ENCODE measurements at places on chromosomes 4 and X.

DNA sequence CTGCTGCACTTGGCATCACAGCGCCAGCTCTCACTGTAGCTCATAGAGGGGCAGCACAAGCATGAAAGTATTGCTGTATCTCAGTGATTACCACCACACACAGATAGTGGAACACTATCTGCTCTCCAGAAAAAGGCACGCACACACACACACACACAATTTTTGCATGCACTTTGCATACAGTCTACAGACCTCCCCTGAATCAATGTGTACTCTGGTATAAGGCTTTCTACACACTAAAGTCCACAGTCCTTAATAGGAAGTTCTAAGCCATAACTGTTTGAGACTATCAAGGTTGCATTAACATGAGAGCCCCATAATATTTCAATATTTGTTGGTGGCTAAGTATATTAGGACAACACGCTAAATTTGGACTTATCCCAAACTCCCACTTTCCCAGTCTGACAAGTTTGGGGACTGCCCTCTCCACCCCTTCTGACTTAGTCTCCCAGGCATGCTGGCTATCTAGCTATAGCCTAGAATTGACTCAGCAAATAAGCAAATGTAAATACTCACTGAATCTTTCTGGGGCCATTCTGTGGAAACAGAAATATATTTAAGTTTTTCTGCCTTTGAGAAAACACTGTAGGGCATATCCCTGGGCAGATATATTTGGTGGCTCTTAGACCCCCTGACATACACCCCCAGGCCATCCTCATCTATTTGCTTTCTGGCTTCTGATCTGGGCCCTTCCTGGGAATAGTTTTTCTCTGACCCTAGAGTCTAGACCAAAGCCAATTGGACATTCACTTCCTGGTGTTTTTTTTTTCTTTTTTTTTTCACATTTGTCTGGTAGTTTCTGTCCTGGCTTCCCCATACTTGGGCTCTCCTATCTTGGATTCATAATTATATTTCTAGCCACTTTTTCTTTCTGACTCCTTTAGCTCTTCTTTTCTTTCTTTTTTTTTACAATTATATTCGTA, 36.4 kb upstream of the CT47C1 start:
- no peak for DNase-seq

GRCh38 chr4:156998500-156999174, 27.0 kb upstream of the PDGFC start:
- no peak for DNase-seq

- no peak for DNase-seq
Observed at GRCh38 chrX:48761674-48762471, at the start of gene GLOD5. GLOD5 (plus strand) TSS chrX:48761747; CDS start chrX:48761791, 44 bp downstream.

DNA sequence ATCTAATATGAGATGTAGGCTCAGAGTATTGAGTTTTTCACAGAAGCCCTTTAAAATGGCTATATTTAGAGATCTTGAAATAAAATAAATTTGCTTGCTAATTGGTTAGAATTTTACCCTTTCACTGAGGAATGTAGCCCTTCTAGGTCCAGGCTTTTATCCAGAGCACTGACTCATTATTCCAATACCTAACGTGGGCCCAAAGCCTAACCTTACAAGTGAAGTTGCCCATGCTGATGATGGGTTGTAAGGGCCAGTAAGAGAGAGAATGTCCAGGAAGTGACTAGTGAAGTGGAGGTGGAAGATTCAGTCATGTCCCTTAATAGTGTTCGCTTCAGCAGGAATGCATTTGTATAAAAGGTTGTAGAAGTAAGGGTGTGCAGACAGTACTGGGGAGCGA, 155.9 kb downstream of the STIM2 start:
- no peak for DNase-seq

DNA sequence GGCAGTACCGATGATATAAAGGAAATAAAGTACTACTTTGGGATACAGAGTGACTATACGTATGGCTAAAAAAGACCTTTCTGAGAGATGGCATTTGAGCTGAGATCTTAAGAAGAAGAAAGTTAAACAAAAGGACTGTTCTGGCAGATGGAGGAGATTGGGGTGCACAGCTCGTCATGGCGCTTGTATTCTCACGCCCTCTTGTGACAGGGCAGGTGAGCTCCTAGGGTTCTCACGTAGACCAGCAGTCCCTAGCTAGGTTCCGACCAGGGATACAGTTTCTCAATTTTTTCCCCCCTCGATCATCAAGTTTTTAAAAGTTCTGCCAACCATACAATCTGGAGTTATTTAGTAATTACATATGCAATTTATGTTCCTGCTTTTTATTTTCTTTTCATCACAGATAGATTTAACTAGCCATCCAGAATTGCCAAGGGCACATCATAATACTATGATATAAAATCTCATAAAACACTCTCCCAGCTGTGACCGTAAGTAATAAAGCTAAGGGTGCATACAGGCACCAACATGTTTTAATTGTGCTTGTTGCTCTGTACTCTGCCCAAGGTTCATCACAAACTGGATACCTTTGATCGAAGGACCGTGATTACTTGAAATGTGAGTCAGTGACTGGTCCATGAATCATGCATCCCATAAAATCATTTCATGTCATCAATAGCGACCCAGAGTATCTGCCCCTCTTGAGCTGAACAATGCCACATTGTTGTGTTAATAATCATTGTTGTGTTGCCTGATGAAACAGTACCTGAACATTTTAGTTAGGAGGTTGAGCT, 69.4 kb upstream of the ZNF518B start:
- no peak for DNase-seq

GRCh38 chr4:129804461-129804981, 708.6 kb downstream of the C4orf33 start:
- no peak for DNase-seq

- no peak for DNase-seq
Observed at GRCh38 chrX:71650333-71650969, 16.9 kb upstream of the LOC101059915 start.

- no peak for DNase-seq
Observed at GRCh38 chr4:15996773-15997172, 33.8 kb upstream of the FGFBP2 start.

DNA sequence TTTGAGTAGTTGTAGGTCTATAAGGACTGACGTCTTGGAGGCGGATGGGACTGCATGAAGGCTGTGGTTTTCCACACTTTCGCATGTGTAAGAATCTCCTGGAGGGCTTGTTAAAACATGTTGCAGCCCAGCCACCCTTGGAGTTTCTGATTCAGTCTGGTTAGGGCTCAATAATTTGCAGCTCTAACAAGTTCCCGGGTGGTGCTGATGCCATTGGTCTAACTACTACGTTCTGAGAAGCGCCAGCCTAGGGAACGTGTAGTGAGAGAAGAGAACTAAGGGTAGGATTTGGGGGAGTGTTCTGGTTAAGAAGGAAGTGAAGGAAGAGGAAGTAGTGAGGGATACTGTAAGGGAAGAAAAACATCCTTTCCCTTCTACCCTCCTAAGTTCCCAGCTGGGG, 138.9 kb downstream of the LARP7 start:
- DNase-seq, result no peak

DNA sequence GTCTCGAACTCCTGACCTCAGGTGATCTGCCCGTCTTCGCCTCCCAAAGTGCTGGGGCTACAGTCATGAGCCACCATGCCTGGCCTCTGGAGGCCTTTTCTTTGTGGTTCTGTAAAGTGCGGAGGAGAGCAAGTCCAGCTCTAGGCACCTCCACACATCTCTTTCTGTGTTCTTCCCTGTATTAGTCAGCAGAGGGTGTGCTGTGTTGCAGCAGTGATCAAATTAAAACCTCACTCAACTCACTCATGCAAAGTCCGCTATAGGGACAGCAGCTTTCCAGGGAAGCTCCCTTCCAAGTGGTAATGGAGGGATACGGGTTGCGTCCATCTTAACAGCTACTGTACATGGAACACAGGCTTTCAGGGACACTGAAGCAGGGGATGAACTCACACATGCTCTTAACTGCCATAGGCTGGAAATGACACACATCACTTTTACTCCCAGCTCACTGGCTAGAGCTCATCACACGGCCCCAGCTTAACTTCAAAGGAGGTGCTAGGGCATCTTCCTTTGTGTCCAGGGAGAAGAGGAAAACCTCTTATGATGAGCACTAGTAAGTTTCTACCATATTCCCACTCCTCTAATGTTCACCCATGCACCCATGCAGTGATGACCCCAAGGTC, 36.0 kb upstream of the CCNG2 start:
- no peak for DNase-seq

GRCh38 chr4:38382520-38382919, 281.5 kb upstream of the KLF3 start:
- DNase-seq, result no peak

DNA sequence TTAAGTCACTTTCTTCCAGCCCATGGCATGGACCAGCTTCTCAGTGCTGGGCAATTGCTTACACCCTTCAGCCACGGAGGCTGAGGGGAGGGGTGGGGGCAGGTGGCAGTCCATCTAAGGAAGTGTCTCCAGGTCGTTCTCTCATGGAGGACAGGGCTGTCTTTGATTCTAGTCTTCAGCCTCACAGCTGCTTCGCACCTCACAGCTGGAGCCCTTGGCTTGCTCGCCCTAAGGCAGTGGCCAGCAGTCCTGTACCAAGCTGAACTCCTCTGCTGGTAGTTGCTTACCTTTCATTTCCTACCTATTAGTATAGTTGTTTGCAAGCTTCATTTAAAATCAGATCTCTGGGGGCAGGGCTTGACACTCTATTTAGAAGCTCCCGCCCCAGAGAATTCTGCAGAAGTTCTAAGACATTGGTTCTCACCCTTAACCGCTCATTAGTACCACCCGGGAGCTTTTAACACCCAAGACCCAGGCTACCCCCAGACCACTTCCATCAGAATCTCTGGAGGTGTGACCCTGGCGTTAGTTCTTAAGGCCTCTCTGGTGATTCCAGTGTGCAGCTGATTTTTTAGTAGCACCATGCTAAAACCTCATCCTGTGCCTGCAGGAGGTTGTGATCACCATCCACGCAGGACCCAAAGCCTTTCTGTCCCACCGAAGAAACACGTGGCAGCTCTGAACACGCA, 386.8 kb downstream of the UNC5C start:
- no peak for DNase-seq

GRCh38 chr4:168390041-168390440, 71.5 kb upstream of the DDX60 start:
- no peak for DNase-seq

DNA sequence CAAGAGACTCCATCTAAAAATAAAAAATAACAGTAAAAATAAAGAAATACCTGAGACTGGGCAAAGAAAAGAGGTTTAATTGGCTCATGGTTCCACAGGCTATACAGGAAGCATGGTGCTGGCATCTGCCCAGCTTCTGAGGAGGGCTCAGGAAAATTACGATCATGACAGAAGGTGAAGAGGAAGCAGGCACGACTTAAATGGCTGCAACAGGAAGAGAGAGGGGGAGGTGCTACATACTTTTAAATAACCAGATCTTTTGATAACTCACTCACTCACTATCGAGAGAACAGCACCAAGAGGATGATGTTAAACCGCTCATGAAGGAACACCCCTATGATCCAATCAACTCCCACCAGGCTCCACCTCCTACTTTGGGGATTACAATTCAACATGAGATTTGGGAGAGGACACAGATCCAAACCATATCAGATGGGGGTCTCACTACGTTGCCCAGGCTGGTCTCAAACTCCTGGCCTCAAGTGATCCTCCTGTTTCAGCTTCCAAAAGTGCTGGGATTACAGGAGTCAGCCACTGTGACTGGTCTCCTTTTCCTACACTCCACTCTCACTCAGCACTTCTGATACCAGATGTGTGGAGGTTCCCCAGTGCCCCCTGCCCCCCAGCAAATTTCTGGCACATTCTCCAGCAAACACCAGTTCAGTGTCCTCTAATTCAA, 11.9 kb upstream of the ZNF157 start:
- no peak for DNase-seq

GRCh38 chrX:148185631-148186030, 204.5 kb downstream of the FMR1NB start:
- DNase-seq, result no peak

DNA sequence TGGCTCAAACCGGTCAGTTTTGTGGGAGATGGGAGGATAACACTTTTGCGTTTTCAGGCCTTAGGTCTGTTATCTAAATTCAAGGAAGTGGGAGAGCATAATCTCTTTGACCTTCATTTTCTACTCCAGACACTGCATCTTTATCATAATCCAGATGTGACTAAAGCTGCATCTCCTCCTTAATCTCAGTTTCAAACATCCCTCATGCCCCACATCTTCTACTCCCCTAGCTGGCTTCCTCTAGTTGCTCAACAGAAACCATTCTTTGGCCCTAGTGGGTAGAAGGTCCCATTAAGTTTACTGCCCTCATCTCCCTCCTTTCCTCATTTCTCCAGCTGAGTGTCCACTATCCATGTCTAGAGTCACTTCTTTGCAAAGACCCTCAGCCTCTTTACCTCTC, 18.8 kb upstream of the RASL11B start:
- no peak for DNase-seq
